Esophagus squamous epithelium (tissue), 5 donors: ENCODE measurements at places on chromosomes 6 and 20. TPM values are rescaled to one million over a fixed set of nuclear protein-coding genes. Genes with fewer than 3 reads are reported as not detected.

GRCh38 chr6:111802720-111803330, 70.4 kb downstream of the FYN start:
- no peaks in the 10 kb centered on the region for H3K27me3 ChIP-seq
- H3K27ac ChIP-seq: no peak overlapping the region
- no peak overlapping the region for H3K4me3 ChIP-seq
- no peaks in the 10 kb centered on the region for H3K4me1 ChIP-seq

DNA sequence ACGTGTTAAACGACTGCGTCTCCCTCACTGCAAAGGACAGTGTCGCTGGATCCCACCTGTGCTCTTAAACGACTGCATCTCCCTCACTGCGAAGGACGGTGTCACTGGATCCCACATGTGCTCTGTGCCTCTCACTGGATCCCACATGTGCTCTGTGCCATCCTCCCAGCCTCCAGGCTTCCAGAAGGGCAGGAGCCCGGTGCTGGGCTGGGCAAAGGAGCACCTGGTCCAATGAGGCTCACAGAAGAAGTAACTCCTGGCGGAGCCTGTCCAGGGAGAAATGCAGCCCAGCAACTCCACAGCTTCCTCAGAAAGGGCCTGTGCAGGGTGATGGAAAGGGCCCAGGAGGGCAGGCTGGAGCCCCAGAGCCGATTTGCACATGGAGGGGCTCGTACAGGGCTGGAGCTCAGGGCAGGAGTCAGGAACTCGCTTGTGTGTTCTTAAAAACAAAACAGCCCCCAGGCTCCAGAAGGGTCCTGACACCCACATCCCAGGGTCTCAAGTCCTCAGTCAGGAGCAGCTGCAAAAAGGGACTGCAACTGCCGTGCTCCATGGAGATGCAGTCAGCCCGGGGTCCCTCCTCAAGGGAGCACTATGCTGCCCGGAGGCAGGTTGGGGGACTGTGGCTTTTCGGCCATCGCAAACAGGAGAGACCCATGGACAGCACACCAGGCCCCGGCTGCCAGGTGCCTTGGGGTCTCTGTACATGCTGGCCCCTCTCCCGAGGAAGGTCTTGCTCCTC, 52.7 kb downstream of the DLL1 start:
- H3K27me3 ChIP-seq: no peaks in the 10 kb centered on the region
- H3K4me3 ChIP-seq: no peak overlapping the region
- no peaks in the 10 kb centered on the region for H3K4me1 ChIP-seq
- no peaks in the 10 kb centered on the region for H3K36me3 ChIP-seq
- DNase-seq: no peak
- H3K27ac ChIP-seq: no peak overlapping the region

- H3K4me3 ChIP-seq: no peak overlapping the region
- no peaks in the 10 kb centered on the region for H3K36me3 ChIP-seq
- no peaks in the 10 kb centered on the region for H3K27me3 ChIP-seq
Measured at GRCh38 chr6:154239392-154239791, 117.2 kb downstream of the IPCEF1 start.

GRCh38 chr6:72941751-72942150, 283.5 kb downstream of the KHDC1L start:
- H3K36me3 ChIP-seq: no peaks in the 10 kb centered on the region
- H3K4me3 ChIP-seq: no peak overlapping the region

DNA sequence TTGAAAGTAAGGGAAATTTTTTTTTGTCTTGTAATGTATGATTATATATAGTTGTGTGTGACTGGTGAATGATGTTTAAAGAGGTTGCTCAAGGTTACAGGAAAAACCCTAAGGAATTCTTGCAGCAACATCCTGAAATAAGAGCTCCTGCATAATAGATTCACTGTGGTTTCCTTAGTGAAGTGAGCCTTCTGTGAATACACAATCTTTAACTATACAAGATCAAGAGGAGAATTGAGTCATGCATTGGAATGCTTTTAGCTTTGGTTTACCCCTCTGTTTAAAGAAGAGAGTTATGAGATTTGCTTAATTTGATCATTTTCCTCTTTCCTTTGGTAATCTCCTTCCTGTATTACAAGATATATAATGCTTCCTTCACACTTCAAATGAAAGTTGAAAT, 141.6 kb upstream of the EYA4 start:
- no peak for DNase-seq
- no peaks in the 10 kb centered on the region for H3K27me3 ChIP-seq
- no peak overlapping the region for H3K27ac ChIP-seq
- no peaks in the 10 kb centered on the region for H3K36me3 ChIP-seq
- H3K4me3 ChIP-seq: no peak overlapping the region

DNA sequence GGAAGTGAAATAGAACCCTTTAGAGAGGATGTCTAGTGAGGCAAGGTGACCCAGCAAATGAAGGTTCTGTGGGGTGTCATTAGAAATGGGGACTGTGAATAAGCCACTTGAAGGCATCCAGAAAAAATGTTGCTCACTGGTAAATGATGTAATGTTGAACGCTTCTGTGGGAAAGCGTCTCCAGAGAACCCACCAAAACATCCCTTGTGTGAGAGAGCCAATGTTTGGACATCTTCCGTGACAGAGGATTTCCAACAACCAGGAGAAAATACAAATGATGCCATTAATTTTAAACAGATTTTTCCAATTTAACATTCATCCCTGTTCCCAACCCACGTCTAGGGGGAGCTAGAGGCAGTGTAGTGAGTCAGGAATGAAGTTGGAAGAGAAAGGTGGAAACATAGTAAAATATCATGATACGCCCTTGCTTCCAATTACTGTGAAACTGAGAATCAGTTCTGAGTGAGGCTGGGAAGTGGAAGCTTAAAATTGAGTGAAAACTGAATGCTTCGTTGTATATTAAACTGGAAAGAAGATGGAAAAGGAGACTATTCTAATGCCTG, 584.2 kb downstream of the CD109 start:
- H3K4me3 ChIP-seq: no peak overlapping the region
- H3K36me3 ChIP-seq: no peaks in the 10 kb centered on the region
- H3K27me3 ChIP-seq: no peaks in the 10 kb centered on the region
- DNase-seq: no peak

GRCh38 chr20:62494980-62495748, 19.4 kb upstream of the GATA5 start:
- peaks cover 30% of the 10 kb centered on the region for H3K27me3 ChIP-seq
- DNase-seq: no peak
- no peak overlapping the region for H3K4me3 ChIP-seq

GRCh38 chr6:352896-353470, 38.6 kb upstream of the IRF4 start:
- peaks cover 1% of the 10 kb centered on the region for H3K4me1 ChIP-seq
- no peak for DNase-seq
- peaks cover 4% of the 10 kb centered on the region for H3K36me3 ChIP-seq
- H3K27me3 ChIP-seq: no peaks in the 10 kb centered on the region

- H3K36me3 ChIP-seq: no peaks in the 10 kb centered on the region
- no peak overlapping the region for H3K4me3 ChIP-seq
- no peaks in the 10 kb centered on the region for H3K4me1 ChIP-seq
- DNase-seq: no peak
- H3K27me3 ChIP-seq: no peaks in the 10 kb centered on the region
Measured at GRCh38 chr6:128078276-128078675, 177.4 kb upstream of the THEMIS start.

- no peak overlapping the region for H3K27ac ChIP-seq
- H3K4me1 ChIP-seq: no peaks in the 10 kb centered on the region
- H3K27me3 ChIP-seq: no peaks in the 10 kb centered on the region
Measured at GRCh38 chr20:44785768-44786167, 24.6 kb downstream of the RIMS4 start.

DNA sequence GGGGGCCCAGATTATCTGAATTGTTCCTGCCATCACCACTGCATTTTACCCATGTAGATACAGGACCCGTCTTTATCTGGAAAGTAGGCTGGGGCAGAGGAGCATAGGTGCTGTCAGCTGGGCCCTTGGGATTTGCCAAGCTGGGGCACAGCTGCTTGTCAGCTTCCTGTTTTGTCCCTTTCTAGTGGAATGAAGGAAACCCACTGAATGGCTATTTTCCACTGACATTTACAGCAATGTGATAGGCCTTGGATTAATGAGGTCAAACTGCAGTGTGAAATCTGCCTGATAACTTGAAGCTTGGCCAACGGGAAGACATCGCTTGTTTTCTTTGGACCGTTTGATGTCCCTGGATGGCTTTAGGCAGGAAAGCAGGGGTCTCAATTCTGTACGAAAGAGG, 6.7 kb downstream of the PPP1R16B start:
- H3K4me3 ChIP-seq: no peak overlapping the region
- H3K4me1 ChIP-seq: no peaks in the 10 kb centered on the region

DNA sequence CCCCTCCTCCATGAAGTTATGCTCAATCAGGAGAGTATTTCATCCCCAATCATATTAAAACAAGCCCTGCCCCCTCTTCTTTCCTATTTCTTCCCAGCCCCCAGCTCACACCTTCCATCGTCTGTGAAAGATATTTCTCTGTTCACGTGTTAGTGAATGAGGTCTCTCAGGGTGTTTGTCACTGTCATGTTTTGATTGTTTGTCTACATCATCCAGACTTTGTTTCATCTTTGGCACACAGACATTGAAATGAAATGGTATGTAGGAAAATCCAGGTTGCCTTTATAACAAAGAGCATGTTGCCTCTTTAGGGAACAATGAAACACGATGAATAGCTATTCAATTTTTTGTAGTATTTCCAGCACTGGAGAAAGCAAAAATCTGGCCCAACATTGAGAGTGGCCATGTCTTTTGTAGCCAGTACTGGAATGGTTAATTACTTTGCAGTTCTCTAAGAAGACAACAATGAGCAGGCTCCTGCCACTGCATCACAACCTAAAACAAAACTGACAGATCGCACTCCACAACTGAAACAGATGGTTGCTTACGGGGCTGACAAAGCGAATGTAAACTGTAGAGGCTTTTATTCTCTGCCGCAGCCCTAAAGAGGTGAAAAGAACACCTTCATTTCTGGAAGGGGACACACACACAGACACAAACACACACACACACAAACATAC, 543.6 kb upstream of the CITED2 start:
- no peak overlapping the region for H3K4me3 ChIP-seq
- H3K4me1 ChIP-seq: no peaks in the 10 kb centered on the region
- no peak overlapping the region for H3K27ac ChIP-seq
- H3K36me3 ChIP-seq: no peaks in the 10 kb centered on the region
- DNase-seq: no peak

- H3K27me3 ChIP-seq: no peaks in the 10 kb centered on the region
- no peaks in the 10 kb centered on the region for H3K36me3 ChIP-seq
- no peak for DNase-seq
- H3K27ac ChIP-seq: no peak overlapping the region
- no peak overlapping the region for H3K4me3 ChIP-seq
- no peaks in the 10 kb centered on the region for H3K4me1 ChIP-seq
Measured at GRCh38 chr6:45293306-45293705, 34.8 kb upstream of the RUNX2 start.

DNA sequence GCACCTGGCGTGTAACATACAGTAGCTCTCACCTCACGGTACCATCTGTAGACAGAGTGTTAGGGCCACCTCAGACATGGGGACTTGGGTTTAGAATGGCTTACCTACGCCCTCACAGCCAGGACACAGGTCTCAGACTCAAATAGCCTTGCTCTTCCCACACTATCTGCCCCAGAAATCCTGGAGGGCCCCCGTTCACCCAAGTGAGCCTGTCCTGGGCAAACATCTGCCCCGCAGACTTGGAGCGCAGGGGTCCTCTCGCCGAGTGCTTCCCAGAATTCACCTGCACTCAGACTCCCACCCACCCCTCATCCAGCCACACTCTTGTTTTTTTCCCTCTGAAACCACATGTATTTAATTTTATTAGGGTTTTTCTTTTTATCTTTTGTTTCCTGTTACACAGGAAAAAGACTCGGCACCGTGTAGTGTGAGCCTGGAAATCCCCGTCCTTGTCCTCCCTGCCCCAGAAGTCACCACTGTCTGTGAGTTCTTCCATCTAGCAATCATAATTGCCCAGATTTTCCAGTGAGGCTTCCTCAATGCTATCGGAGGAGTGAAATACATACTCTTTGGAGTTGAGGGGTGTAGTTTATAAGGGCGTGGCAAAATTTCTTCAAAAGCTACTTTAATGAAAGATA, 17.1 kb upstream of the MAP1LC3A start:
- H3K4me1 ChIP-seq: peaks cover 7% of the 10 kb centered on the region
- peak overlapping the region; percentile 29 for H3K27ac ChIP-seq
- H3K4me3 ChIP-seq: no peak overlapping the region
- no peak for DNase-seq
- peaks cover 27% of the 10 kb centered on the region for H3K36me3 ChIP-seq
- H3K27me3 ChIP-seq: no peaks in the 10 kb centered on the region

GRCh38 chr20:41650231-41650948, 32.2 kb upstream of the CHD6 start:
- peaks cover 7% of the 10 kb centered on the region for H3K4me1 ChIP-seq
- H3K27me3 ChIP-seq: no peaks in the 10 kb centered on the region
- no peak for DNase-seq
- no peak overlapping the region for H3K4me3 ChIP-seq
- H3K27ac ChIP-seq: no peak overlapping the region
- H3K36me3 ChIP-seq: no peaks in the 10 kb centered on the region

DNA sequence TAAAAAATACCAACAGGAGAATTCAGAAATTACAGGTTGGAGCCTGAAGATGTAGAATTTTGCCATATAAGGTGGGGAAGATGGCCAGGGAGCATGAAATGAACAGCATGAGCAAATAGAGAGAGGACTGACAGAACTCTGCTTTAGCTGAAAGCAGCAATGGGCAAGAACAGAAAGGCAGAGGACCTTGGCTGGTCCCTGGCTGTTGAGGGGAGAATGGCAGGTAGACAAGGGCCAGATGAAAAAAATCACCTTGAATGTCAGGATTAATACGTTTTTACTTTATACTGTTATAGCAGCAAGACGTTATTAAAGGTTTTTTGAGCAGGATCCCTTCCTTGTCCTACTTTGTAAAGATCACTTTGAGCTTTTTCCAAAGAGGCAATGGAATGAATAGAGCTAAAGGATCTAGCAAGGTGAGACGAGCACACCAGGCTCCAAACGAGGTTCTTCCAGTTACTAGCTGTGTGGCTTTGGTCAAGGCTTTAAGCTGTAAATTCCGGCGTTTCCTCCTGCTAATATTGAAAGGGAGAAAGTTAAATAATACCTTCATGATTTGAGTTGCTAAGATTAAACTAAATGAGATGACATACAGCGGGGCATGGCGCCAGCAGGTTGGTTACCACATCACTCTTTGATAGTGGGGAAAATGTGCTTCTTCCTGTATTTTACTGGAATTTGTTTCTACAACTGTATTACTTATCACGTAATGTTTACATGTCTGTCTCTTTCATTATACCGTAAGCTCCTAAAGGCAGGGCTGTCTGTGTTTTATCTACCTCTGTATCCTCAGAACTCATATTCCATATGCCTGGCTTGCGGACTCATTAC, 776 bp downstream of the PPIL1 start:
- peaks cover 18% of the 10 kb centered on the region for H3K4me1 ChIP-seq
- H3K36me3 ChIP-seq: no peaks in the 10 kb centered on the region
- H3K27me3 ChIP-seq: no peaks in the 10 kb centered on the region
- peak overlapping the region; percentile 92 for H3K27ac ChIP-seq

GRCh38 chr6:157529654-157530039, 148.7 kb downstream of the ZDHHC14 start:
- peaks cover 23% of the 10 kb centered on the region for H3K4me1 ChIP-seq
- no peak overlapping the region for H3K27ac ChIP-seq
- no peak for DNase-seq
- H3K27me3 ChIP-seq: no peaks in the 10 kb centered on the region

- no peak overlapping the region for H3K27ac ChIP-seq
- peaks cover 7% of the 10 kb centered on the region for H3K4me1 ChIP-seq
- H3K4me3 ChIP-seq: no peak overlapping the region
- no peak for DNase-seq
Measured at GRCh38 chr6:7469696-7470095, 71.8 kb upstream of the DSP start.

The SLC16A10 gene
- total RNA-seq: 2.1 TPM

The HSPA1A gene
- total RNA-seq: 234 TPM

The SNAI1 gene
- not detected for total RNA-seq

The VGLL2 gene
- total RNA-seq: not detected

The SLC17A9 gene
- total RNA-seq: 0.31 TPM

The ZNF512B gene
- total RNA-seq: 17.2 TPM

The C6orf52 gene
- not detected for total RNA-seq

The MOXD1 gene
- total RNA-seq: 22.5 TPM

The RBBP8NL gene
- total RNA-seq: 4.3 TPM

The IP6K3 gene
- not detected for total RNA-seq
